ENCODE measurements at places on chromosomes 2 and 18.

- no peak for DNase-seq
Observed at GRCh38 chr2:19752500-19752899, 149.3 kb downstream of the TTC32 start.

- no peak for DNase-seq
Observed at GRCh38 chr2:154794406-154794805, 95.9 kb downstream of the KCNJ3 start.

DNA sequence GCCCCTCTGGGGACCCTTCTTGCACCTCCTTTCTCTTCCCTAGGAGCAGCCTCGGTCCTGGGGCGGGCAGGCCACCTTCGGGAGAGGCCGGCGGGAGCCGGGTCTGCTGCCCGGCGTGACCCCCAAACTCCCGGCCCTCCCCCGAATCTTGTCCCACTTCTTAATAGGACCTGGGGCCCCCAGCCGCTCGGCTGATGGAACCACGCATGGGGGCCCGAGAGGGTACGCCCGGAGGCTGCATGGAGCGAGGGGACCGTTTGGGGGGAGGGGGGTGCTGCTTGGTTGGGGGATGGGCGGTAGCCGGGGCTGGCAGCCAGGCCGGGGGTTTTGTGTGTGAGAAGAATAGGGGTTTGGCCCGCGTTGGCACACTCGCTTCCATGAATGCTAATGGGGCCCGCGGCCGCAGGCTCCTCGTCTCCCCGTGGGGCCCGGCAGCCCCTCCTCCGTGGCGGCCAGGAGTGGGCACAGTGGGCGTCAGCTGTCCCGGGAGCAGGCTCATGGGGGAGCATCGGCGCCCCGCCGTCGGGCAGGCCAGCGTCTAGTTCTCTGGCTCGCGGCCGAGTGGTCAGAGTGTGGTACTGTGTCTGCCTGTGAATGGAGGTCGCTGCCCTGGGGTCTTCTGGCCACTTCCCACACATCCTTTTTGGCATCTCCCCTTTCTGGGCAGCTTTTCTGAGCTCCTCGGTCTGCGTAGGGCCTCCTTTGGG, 1.0 kb downstream of the GAREM2 start:
- no peak for DNase-seq

- DNase-seq: no peak
Observed at GRCh38 chr2:100786297-100786658, 33.7 kb upstream of the NPAS2 start.

GRCh38 chr2:170145675-170146432, 32.1 kb upstream of the MYO3B start:
- no peak for DNase-seq

DNA sequence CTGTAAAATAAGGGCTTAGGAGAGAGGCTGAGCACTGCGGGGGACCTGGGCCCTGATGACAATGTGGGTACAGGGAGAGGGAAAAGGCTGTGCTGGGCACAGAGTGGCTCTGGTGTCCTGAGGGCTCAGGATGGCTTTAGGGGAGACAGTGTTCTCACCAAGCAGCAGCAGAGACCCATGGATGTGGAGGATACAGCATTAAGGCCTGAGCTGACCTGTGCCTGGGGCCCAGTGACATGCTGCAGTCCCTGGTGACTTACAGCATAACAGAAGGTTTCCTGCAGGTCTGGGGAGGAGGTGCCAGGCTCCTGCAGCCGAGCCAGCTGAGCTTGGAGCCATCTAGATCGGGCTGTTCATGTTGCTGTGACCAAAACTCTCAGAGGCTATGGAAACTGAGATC, 191.3 kb upstream of the SMAD2 start:
- no peak for DNase-seq

DNA sequence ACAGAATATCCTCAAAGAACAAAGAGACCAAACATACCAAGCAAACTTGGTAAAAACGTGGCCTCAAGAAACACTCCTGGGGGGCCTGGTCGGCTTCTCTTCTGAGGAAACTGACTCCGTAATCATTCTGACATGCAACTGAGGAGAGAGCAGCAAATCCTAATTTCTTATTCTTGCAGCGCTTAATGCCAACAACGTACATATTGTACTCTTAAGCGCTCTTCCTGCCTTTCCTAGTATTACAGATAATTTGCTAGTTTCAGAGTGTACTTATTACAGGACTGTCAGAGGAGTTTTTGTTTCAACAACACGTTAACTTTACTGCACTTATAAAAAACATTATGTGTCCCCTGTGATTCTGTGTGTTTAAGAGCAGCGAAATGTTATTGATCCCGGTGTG, 64.9 kb downstream of the ZNF521 start:
- no peak for DNase-seq

- DNase-seq: no peak
Observed at GRCh38 chr2:106869512-106870275, 16.3 kb downstream of the ST6GAL2 start.

- no peak for DNase-seq
Observed at GRCh38 chr2:38185012-38185491, 109.1 kb upstream of the CYP1B1 start.

- DNase-seq: no peak
Observed at GRCh38 chr2:203344667-203345066, 16.5 kb downstream of the ABI2 start.

GRCh38 chr18:46793565-46793964, 36.7 kb upstream of the ST8SIA5 start:
- no peak for DNase-seq

GRCh38 chr2:231708773-231709635, 679 bp downstream of the PTMA start:
- DNase-seq: peak; percentile 51

GRCh38 chr18:49907346-49907929, 94.1 kb upstream of the ACAA2 start:
- no peak for DNase-seq

DNA sequence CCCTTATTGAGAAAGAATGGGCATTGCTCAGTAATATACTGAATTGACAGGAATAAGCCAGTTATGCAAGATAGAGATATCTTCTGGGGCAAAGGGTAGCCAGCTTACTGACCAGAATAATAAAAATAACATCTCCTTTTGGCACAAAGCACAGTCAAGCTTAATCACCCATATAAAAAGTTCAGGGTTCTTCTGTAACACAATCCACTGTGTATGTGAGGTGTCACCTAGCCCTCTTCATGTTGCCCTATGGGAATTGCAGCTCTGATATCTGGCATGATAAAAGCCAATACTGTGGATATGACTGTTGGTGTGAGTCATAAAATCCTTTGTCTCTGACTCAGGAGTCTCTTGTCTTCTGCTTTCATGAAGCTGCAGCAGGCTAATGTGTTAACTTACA, 90.8 kb downstream of the DSEL start:
- no peak for DNase-seq

DNA sequence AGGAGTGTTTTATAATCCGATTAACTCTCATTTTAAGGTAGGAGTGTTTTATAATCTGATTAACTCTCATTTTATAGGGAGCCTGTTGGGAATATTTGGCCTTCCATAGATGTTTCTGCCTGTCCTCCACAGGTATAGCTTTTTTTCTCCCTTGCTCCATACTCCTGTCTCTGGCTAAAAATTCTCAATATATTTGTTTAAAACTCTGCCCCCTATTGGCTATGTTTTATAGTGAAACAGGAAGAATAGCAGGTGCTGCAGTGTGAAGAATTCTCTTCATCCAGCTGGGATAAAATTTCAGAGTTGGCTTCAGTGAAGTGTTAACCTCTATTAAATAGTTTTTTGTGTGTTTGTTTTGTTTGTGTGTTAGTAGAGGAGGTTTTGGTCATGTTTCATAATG, 1046.0 kb upstream of the TMEFF2 start:
- no peak for DNase-seq

GRCh38 chr2:230842473-230842872, 22.3 kb upstream of the ITM2C start:
- DNase-seq: no peak
